Kidney glomerular epithelial cell (primary cell): ENCODE measurements at places on chromosomes 5 and 9.
A peak's percentile ranks its signal among the peaks of the same experiment; 100 is the strongest.

DNA sequence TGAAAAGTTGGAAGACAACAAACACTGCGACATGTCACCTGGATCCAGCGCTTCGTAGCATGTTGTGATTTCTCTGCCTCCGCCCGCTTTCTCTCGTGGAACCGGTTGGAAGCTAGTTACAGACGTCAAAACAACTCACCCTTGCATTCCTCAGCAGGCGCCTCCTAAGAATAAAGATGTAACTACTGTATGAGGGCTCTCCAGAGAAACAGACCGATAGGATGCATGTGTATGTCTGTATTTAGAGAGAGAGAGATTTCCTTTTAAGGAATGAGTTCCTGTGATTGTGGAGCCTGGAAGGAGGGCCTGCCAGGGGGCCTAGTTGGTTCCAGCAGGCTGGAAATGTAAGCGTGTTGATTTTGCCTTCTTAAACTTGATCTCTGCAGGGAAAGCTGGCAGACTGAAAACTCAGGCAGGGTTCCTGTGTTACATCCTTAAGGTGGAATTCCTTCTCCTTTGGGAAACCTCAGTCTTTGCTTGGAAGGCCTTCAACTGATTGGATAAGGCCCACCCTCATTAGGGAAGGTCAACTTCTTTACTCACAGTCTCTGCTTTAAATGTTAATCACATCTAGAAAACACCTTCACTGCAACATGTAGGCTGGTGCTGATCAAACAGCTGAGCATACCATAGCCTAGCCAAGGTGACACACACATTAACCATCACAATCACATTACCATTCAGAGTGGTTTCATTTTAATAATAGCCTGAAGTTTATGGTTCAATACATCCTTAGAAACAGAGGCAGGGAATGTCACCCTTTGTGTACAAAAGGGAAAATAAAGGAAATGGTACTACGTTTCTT is 163.8 kb downstream of the SYK start:
- no peak for DNase-seq

DNA sequence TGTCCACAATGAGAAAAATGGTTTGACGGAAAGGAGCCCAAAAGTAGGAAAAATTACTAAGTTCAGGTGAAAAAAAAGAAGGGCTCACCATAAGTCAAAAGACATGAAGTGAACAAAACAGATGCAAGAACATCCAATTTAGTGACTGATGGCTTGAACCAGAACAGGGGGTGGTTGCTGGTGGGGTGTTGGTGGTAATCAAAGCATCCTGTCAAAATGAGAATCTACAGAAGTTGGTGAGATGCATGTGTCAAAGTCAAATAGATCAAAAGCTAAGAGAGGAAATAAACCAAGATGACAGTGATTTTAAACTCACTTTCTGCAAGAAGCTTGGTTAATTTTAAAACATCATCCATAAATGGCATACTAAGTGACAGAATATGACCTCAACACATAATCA is 117.4 kb downstream of the MLLT3 start:
- DNase-seq, result no peak

- no peak for DNase-seq
Measured at GRCh38 chr9:69221036-69221435, 47.0 kb downstream of the TJP2 start.

GRCh38 chr5:176736301-176736930 is 73.9 kb upstream of the UNC5A start:
- peak; percentile 45 for DNase-seq

GRCh38 chr9:69012696-69013381 is 1.1 kb downstream of the PRKACG start:
- DNase-seq, result no peak

DNA sequence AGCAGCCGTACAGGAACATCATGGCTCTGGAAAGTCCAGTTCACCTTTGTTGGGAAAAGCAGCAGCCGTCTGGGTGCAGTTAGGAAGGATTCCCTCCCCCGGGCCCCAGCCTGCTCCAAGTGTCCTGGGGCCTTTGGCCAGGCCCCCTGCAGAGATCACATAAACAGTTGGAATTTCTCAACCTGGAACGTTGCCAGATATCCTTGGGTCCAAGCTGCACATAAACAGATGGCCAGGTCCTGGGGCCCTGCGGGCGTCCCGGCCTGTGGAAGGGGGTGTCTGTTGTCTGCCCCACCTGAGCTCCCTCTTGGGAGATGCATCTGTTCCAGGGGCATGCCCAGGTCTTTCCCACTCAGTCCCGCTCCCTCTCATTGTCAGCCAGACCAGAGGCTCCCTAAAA is 92.7 kb downstream of the COL5A1 start:
- DNase-seq, result no peak

- DNase-seq, result peak; percentile 54
Measured at GRCh38 chr5:66829826-66830225, 233.6 kb downstream of the MAST4 start.

- DNase-seq, result no peak
Measured at GRCh38 chr5:154191467-154192261, 1.1 kb downstream of the GALNT10 start.

DNA sequence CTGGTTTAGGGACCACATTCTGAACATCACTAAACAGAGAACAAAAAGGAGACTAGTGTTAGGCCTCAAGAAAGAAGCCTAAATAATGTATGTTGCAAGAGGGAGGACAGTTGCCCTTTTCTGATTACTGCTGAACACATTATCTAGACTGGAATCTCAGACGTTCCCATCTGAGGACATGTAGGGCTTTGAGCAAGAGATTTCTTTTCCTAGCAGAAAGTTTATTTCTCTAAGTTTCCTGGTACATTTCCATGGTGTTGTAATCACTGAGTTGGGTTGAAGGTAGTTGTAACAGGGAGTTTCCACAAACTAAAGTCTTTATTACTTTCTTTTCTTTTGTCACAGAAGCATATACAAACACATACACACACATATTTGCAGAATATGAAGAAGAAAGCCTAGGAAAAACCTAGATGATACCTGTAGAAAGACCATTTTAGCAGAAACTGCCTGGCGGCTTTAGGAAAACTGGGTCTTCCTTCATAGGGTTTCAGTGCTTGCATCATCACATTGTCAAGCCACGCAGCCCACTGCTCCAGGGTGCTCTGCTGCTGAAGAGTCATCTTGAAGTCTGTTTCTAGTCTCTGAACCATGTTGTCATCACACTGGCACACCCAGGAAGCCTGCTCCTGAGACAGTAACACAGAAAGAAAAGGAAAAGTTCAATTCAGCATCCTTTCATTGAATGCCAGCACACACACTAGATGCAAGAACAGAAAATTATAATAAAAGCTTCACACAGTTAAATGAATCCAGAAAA is 269.1 kb downstream of the RFX3 start:
- no peak for DNase-seq

- no peak for DNase-seq
Measured at GRCh38 chr9:134546746-134547145, 94.9 kb upstream of the COL5A1 start.

DNA sequence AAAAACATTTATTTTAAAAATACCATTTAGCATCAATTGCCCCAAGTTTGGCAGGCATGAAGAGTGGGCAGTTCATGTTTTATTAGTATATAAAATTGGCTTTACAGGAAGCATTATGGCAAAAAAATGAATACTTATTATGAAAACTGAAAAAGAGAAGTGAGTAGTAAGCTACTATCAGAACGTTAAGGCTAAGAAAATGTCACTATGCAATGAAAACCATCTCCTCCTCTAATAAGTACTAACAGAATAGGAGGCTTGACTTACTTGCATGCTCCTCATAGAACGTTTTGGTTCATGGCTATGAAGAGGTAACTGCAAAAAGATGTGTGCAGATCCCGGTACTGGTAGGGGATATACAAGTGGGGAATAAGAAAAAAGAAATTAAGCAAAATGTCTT is 23.6 kb downstream of the TICAM2 start:
- DNase-seq, result no peak

GRCh38 chr5:109100971-109101370 is 308.8 kb downstream of the PJA2 start:
- no peak for DNase-seq

DNA sequence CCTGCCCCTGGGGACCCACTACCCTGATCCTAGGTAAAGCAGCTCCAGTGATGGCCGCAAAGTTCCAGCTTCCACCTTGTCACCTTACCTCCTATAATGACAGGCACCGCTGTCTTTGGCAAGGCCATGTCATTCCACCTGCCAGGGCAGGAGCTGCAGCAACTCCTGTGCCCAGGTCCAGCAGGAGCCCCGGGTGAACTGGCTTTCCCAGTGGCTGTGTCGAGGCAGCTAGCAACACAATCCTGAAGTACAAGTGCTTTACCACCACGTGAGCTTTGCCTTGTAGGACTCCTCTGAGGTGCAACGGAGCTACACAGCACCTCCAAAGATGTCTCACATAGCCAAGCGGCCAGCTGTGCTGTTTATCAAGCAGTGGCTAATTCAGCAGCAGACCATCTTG is 20.7 kb upstream of the MGAT1 start:
- no peak for DNase-seq

DNA sequence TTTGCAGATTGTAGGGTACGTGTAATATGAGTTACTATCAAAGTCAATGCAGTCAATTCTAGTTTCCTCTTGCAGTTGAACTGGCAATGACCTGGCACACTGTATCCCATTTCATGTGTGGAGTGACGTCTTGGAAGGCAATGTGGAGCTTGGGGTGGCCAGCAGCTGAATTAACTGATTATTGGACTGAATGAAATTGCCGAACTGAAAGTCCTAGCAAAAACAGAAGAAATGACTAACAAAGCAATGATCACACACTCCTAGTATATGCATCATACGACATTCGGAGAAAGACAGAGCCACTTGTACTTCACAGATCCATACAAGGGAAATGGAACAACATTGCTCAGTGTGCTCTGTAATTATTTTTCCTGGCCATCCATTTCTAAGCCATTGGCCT is 259.1 kb upstream of the DAPK1 start:
- DNase-seq, result no peak

- DNase-seq, result no peak
Measured at GRCh38 chr9:38125889-38126288, 56.9 kb upstream of the SHB start.

DNA sequence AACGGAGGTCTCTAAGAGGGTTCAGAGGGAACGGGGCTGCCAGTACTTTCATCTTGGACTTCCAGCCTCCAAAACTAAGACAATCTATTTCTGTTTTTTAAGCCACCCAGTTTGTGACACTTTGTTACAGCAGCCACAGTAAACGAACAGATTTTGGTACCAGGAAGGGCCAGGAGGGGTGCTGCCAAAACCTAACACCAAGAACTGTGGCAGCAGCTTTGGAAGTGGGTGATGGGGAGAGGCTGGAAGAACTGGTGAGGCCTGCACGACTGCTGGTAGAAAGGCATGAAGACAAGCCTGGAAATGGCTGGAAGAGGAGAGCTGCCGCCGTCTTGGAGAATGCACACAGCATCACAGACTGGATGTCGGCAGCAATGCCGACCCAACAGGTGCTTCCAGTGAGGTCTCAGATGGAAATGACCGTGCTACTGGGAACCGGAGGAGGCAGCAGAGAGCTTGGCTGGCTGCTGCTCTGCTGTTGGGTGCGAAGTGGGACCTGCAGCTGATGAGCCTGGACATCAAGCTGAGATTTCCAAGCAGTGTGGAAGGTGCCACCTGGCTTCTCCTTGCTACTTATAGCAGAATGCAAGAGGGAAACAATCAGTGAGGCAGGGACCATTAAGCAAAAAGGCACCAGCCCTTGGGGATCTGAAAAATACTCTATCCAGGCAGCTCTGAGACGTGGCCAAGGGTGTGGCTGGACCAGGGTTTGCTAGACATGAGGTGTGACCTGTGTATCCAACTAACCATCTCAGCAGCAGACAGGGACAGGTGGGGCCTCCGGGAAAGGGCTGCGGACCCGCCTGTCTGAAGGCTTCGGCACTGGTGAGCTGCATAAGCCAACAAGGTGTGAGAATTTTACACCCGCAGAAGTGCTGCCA is 4.7 kb upstream of the TMEM210 start:
- DNase-seq, result no peak

DNA sequence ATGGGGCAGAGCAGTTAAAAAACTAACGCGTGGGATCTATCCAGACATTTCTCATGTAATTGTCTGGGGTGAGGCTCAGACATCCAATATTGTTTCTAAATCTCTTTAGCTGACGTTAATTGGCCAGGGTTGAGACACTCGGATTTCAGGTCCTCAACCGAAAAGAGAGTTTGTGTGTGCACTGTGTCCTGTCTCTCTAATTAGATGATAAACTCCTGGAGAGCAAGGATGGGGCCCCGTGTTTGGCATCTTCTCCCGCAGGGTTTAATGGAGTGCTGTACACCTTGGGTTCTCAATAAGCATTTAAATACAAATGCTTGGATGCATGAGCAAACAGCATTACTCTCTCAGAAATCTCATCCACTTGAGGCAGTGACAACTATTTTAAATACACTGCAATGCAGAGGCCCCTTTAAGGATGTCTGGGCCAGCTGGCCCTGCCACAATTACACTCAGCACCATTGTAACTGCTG is 139.6 kb downstream of the MTX3 start:
- DNase-seq, result no peak

GRCh38 chr5:36875051-36875789 is 1.3 kb upstream of the NIPBL start:
- peak; percentile 45 for DNase-seq

DNA sequence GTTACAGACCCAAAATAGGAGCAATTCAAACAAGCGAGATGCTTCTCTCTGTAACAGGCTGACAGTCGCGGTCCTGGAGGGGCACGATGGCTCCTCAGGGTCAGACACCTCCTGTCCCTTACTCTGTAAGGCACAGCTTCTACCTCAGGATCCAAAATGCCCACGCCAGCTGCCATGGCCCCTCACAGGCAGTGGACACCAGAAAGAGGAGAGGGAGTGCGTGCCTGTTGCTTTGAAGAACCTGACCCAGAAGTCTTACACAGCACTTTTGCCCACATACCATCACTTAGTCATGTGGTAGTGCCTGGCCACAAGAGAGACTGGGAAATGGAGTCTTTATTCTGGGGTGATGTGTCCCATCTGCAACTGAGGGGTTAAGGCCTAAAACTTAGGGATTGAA is 11.6 kb upstream of the ABL1 start:
- DNase-seq, result no peak

DNA sequence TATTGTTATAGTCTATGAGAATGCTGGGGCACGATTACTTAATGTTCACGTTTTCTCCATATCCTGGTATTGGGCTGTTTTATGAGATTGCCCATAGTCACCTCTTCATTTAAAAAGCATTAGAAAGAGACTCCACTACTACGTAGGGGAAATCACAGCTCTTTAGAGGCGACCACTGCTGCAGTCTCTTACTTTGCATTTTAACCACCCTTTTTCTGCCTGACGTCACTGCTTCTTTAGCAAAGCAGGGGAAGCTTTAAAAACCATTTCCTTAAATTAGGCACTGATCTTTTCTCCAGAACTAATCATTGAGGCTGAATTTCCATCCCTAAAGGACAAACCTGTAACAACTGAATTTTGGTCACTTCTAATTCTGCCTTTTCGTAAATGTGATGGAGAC is 38.9 kb downstream of the ZNF608 start:
- no peak for DNase-seq

- peak; percentile 53 for DNase-seq
Measured at GRCh38 chr5:165630261-165630778, 2124.9 kb downstream of the MAT2B start.

- no peak for DNase-seq
Measured at GRCh38 chr9:101512116-101512515, 21.5 kb upstream of the RNF20 start.

- no peak for DNase-seq
Measured at GRCh38 chr5:95727764-95728191, 3.4 kb upstream of the RHOBTB3 start.

GRCh38 chr5:911601-912000 is 18.9 kb downstream of the TRIP13 start:
- no peak for DNase-seq

- DNase-seq, result no peak
Measured at GRCh38 chr5:29984156-29984540, 1209.3 kb upstream of the CDH6 start.
